ENCODE measurements at places on chromosomes 2 and 18. TPM values are rescaled to one million over a fixed set of nuclear protein-coding genes. Genes with fewer than 3 reads are reported as not detected.

RPS27A gene
- total RNA-seq: 2,231 TPM

- no peak for DNase-seq
Observed at GRCh38 chr2:215738351-215738750, 275.0 kb downstream of the MREG start.

- DNase-seq: no peak
Observed at GRCh38 chr2:135225781-135226180, 173.7 kb downstream of the RAB3GAP1 start.

DNA sequence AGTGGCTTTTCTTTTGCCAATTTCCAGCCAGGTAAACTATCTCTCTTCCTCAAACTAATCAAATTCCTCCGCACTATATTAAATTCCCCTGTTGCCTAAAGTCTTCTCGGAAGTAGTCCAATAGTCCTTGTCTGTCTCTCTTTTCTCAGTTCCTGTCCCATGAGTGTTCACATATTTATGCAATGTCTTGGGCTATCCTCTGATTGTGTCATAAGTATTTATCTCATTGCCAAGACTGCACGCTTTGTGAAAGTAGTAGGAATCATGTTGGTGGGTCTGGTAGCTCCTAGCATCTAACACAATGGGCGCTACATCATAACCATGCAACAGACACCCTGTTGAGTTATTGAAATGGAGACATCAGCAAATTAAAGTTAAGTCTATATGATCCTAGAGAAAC, 59.9 kb upstream of the POU3F3 start:
- no peak for DNase-seq

DNA sequence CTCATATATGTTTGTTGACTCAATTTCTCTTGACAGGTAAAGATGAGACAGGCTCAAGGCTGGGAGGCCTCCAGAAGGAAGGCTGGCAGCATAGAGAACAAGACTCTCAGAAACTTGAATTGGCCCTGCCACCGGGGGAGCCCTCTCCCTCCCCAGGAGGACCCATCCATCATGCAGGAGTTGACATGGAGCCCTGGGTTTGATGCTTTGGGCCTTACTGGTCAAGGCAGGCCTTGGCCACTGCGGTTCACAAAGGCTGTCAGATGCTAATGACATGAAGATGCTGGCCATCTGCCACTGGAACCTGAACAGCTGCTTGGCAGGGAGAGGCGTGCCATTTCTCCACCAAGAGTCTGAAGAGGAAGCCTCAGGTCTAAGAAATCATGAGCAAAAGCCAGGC, 193.6 kb downstream of the MTCL1 start:
- no peak for DNase-seq

DNA sequence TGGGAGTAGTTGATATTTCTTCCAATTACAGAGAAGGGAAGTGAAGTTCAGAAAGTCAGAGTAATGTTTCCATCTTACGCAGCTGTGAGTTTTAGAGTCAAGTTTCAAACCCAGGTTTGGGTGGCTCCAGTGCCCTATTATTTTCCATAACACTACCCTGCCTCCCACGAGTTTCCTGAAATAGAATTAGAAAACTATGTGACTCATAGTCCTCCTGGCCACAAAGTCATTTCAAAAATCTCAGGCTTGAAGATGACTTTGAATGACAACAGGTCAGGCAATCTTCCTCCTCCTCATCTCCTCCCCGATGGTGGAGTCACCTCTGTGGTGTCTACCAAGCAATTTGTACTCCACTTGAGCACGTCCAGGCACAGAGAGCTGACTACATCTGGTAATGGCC, 212.3 kb upstream of the TRIB2 start:
- no peak for DNase-seq

- DNase-seq: no peak
Observed at GRCh38 chr2:160615706-160616105, 122.1 kb upstream of the RBMS1 start.

- DNase-seq: no peak
Observed at GRCh38 chr2:122753336-122753735, 997.9 kb downstream of the TSN start.
